CD4-positive, alpha-beta T cell treated with Interleukin-6 for 4 hours (primary cell): ENCODE measurements at places on chromosomes 2 and 18.

DNA sequence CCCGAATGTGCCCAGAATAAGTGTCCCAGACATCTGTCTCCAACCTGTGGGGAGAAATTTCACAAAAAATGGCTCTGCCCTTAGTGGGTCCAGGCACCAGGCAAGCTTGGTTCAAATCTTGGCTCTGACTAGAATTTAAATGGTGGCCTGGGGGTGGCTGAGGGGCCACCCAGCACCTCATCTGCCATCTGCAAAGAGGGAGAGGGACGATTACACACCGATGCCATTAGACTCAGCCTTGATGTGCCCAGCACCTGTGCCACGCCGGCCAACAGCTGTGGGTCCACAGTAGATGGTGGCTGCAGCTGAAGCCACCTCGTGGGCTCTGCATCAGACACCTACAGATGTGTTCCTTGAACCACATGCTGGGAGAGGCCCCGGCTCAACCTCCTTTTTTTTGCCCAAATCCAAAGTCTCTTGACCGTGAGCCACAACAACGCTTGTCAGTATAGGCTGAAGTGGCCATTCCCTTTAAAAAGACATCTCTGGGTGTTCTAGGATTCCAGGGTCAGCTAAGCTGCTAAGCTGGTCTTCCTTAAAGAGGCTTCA lies 222.0 kb upstream of the RAB6C start:
- no peak for DNase-seq

- DNase-seq: no peak
These were observed 66.5 kb downstream of the SMAD7 start for GRCh38 chr18:48884306-48884705.

- no peak for DNase-seq
These were observed 175.6 kb upstream of the ZFP36L2 start for GRCh38 chr2:43402002-43402401.

- no peak for DNase-seq
These were observed 474.8 kb upstream of the RAB6C start for GRCh38 chr2:129504646-129505045.

DNA sequence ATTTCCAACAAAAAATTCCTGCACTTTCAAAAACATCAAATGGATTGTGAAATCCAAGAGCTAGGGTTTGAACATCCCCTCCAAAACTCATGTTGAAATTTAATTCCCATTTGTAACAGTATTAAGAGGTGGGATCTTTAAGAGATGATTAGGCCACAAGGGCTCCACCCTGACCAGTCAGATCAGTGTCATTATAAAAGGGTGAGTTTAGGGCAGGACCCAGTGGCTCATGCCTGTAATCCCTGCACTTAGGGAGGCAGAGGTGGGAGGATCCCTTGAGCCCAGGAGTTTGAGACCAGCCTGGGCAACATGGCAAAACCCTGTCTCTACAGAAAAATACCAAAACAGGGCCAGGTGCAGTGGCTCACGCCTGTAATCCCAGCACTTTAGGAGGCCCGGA lies 8.9 kb downstream of the GTF3C2 start:
- DNase-seq: no peak

- DNase-seq: no peak
These were observed 2.0 kb upstream of the HK2 start for GRCh38 chr2:74831693-74832530.
